ENCODE measurements at places on chromosomes 4 and X.

- no peak for DNase-seq
These were observed at the start of gene TCEAL9 for GRCh38 chrX:103356130-103356798. Gene TCEAL9 (plus strand): TSS chrX:103356506. CDS start chrX:103357685, 1,179 bp downstream.

GRCh38 chr4:909821-910220, 22.3 kb downstream of the GAK start:
- DNase-seq, result no peak

DNA sequence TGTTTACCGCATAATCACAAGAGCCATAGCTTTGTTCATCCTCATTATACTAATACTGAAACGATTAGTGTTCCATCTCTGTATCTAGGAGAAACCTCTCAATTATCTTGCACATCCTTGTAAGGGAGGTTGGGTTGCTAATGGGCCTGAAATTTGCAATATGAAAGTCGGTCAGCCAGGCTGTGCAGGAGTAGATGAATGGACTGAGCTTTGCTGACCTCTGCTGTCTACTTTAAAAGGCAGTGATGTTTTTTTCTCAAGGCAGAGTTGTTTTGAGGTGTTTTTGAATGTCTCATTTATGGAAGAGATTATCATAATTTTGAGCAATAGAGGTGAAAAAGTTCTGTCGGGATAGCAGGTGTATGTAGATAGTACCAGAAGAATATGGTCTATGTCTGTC, 47.9 kb upstream of the LINC00632 start:
- no peak for DNase-seq

DNA sequence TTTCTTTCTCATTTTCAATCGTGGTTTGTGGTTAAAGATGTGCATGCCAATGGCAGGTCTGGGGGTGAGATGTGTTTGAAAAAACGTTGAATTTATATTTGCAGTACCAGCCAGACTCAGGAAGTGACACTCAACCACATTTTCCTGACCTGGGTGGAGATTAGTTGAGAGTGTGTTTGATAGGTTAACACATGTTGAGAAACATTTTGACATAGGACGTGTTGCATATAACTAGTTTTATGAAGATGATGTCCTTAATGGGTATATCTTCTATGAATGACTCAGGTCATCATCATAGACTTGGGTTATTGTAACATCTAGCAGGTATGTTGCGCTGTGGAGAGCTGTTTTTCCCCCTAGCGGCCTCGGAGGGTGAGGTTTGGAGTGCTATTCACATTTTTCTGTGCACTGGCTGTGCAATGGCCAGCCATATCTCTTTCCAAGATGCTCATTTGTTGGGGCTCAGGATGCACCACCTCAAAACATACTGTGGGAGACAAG, 21.7 kb upstream of the CD38 start:
- DNase-seq, result peak; percentile 62

- no peak for DNase-seq
These were observed 6.4 kb downstream of the SYP start for GRCh38 chrX:49193542-49193964.

GRCh38 chr4:42637867-42638266, 19.0 kb downstream of the ATP8A1 start:
- DNase-seq, result no peak

DNA sequence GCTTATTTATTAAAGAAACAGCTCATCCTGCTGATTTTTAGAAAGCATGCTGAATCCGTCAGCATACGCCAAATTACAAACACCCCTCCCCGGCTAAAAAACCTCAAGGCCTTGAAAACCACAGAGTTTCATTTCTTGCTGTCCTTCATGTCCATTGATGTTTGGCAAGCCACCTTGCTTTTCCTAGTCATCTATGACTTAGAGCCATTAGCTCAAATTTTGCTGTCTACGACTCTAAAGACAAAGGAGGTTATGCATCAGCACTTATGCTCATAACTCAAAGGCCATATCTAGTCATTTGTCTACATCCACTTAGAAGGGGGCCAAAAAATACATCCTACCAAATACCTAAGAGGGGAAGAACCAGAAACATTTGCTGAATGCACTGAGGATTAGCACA, 925.1 kb downstream of the PCDH7 start:
- DNase-seq, result no peak

GRCh38 chr4:128700659-128701350, 108.7 kb upstream of the JADE1 start:
- no peak for DNase-seq
